ENCODE measurements at places on chromosomes 1 and 21.

DNA sequence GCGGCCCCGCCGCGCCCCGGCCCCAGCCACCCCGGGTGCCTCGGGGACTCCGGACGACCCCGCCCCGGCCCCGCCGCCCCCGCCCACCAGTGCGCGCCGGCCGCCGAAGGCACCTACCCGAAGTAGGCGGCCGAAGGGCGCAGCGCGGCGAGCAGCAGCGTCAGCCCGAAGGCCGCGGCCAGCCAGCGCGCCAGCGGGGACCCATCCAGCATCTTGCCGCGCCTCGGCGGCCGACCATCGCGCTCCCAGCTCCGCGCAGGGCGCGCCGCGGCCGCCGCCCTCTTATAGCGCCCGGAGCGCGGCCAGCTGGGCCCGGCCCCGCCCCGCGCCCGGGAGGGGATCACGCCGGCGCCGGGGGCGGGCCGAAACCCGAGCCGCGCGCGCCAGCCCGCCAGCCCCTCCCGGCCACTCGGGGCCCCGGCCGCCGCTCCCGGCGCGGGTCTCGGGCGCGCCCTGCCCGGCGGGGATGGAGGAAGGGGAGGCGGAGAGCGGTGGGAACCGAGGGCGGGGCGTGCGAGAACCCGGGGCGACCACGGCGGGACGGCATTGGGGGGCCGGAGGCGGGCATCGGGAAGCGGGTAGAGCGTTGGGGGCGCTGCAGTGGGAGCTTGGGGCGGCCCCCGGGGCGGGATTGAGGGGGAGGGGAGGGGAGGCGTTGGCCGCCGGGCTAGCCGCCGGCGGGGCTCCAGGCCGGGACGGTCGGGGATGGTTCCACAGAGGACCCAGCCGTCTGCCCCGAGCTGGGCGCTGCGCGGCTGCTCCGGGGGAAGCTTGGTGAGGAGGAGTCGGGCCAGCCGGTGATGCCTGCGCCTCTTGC is at the start of gene WNT9A:
TSS of gene WNT9A (minus strand) at position 257 of the 817 bp plus-strand sequence. CDS start at position 212, 45 bp downstream.
- no peak for DNase-seq

DNA sequence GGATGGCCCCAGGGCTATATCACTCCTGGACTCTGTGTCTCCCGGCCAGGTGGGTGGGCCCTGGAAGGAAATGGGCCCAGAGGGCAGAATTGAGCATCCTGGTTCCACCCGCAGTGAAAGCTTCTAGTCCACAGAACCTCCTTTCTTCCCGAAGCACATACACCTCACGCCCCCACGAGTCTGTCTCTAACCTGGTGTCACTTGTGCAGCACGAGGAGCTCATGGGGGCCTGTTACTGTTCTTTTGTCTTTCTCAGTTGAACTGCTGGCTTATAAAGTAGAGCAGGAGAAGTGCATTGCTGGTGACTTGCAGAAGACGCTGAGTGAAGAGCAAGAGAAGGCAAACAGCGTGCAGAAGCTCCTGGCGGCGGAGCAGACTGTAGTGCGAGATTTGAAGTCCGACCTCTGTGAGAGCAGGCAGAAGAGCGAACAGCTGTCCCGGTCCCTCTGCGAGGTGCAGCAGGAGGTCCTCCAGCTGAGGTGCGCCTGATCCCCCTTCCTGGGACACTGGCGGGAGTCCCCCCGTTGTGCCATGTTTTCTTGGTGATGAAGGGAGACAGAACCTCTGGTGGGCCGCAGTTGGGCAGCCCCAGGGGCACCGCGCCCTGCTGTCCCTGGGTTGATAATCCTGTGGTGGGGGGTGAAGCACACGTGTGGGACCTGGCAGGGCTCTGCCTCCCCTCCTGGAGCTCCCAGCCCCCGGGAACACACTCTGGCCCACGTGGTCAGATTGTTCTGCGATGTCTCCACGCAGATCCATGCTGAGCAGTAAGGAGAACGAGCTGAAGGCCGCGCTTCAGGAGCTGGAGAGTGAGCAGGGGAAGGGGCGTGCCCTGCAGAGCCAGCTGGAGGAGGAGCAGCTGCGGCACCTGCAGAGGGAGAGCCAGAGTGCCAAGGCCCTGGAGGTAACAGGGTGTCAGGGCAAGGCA is 28.7 kb upstream of the DIP2A start:
- no peak for DNase-seq

- DNase-seq, result no peak
These were observed 70.6 kb upstream of the GCLM start for GRCh38 chr1:93979718-93980319.

DNA sequence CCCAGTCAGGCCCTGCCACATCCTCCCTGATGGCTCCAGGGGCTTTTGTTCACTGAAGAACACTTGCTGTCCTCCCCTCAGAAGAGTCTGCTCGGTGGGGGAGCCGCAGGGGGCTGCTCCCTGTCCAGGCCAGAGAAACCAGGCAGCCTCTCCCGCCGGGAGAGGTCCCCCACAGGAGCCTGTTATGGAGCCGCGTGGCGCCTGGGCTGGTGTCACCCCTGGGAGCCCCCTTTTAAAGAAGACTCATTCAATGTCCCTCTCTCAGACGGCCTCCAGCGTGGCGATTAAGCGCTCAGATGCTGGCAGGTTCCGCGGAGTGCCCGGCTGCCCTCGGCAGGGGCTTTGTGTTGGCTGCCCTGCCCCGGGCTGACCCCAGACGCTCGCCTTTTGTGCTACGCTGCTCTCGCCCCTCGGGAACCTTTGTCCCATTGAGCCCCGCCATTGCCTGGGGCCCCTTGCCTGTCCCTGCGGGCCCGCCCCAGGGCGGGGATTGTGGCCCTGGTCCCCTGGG is 43.1 kb downstream of the SKI start:
- no peak for DNase-seq

DNA sequence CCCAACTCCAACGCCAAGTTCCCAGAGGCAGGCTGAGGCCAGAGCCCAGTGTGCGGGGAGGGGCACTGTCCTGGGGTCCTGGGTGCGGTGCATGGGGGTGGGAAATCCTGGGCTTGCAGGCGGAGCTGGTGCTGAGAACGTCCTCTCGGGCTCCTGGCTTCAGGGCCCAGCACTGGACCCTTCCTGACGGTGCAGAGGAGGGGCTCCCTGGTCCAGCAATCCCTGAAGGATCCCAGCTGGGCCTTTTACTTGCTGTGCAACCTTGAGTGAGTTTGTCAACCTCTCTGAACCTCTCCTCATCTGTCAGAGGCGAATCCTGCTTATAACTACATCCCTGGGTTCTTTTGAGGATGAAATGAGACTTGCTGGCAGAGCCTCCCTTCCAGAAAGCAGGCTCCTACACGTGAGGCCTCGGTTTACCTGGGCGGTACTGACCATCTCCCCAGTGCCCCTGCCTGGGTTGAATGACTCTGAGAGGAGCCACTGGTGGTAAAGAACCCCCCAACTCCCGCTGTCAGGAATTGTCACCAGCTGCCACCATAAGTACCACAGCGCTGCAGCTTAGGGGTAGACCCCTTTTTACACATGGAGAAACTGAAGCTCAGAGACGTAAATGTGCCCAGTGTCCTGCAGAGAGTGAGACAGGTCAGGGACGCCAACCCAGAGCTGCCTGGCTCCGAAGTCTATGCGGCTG is 77.3 kb downstream of the DHRS3 start:
- DNase-seq, result no peak

DNA sequence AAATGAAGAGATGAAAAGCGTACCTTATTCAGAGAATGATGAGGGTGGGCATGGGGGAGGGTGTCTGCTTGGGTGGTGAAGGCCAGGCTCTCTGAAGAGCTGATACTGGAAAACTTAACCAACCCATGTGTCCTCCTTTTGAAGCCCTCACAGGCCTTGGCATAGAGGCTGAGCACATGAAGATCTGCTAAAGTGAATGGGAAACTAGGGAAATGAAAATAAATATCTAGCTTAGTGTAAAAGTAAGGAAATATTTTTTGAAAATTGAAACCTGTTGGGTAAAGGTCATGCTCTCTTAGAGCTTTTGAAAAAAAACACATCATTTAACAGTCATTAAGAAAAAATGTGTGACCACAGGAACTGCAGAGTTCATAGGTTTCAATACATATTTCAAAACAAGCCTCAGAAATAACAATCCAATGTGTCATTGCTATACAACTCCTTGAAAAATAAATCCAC is 40.5 kb upstream of the RALGPS2 start:
- peak; percentile 21 for DNase-seq

DNA sequence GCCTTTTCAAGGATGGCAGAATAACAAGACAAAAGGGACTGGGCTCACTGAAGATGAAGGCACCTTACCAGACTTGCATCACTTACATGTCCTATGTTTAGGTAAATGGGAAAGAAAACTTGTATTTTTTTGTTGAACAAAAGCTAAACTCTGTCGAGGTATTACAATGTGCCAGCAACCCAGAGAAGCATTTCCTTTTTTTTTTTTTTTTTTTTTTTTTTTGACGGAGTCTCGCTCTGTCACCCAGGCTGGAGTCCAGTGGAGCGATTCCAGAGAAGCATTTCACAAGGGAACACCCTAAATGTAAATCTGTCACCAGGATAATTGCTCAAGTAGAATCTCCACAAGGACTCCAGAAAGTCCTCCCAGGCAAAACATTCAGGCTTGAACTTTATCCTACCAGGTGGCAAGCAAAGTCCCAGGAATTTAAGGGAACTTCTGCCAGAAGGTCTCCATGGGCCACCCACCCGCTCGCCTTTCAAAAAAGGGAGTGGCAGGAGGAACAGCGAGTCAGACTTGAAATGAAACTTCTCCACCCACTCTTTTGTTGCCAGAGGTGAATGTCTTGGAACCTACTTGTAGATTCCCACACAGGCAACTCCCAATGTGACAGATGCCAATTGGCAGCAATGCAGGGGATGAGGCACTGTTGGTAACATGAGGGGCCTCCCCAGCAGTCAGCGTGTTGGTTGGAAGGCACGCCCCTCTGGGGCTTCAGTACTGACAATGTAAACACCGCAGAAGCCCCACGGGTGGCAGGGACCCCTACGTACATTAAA is 125.0 kb downstream of the TIAM1 start:
- DNase-seq, result peak; percentile 24

DNA sequence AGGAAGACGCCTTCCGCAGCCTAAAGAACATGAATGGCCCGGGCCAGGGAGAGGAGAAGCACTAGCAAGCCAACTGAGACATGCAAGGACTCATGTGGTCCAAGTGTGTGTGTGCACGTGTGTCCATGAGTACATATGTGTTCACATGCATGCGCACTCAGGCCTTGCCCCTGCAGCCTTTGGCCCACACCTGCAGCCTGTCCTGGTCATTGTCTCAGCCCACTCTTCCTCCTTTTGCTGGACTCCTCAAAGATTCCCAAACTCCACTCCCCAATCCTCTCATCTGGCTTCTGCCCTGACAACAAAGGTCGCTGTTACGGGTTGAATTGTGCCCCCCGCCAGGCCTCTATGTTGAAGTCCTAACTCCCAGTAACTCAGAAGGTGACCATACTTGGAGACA is 21.9 kb downstream of the CDCA8 start:
- no peak for DNase-seq

DNA sequence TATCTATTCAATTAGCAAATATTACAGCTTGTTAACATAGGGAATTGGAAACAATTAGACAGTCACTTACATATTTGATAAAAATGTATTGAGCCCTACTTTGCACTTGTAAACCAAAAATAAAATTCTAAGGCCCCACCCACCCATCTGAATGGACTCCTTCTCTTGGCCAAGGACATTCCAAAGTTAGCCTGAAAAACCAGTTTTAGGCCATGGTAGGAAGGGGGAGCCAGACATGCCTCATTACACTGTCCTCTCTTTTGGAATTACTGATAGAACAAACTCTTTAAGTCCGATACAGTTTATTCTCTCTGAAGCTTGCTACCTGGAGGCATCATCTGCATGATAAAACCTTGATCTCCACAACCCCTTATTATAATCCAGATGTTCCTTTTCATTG is 28.0 kb upstream of the TSPAN2 start:
- no peak for DNase-seq

- DNase-seq, result no peak
These were observed 31.4 kb downstream of the FMO1 start for GRCh38 chr1:171279678-171280077.

GRCh38 chr1:20988943-20989342 is 187.8 kb downstream of the EIF4G3 start:
- DNase-seq, result no peak

GRCh38 chr1:5690898-5691297 is 301.3 kb downstream of the NPHP4 start:
- DNase-seq, result no peak

GRCh38 chr1:47834326-47834725 is 162.9 kb downstream of the TRABD2B start:
- DNase-seq, result no peak
